ENCODE measurements at places on chromosomes 12 and 14.
A peak's percentile ranks its signal among the peaks of the same experiment; 100 is the strongest.

GRCh38 chr12:11656550-11656949 lies 7.1 kb downstream of the ETV6 start:
- DNase-seq = no peak

DNA sequence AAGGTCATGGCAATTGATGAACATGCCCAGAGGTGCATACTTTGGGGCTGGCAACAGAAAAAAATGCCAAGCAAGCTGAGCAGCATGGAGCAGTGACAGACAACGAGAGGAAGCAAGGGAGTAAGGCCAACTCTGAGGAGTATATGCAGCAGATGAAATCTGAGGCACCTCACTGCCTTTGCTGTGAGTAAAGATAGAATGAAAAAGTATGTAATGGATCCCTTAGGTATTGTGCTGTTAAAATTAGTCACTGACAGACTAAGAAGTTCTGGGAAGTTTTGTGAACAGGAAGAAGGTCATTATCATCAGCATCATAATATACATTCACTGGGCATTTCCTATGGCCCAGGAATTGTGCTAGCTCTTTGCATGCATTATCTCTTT lies 269.9 kb downstream of the DUSP6 start:
- DNase-seq = peak; percentile 52

GRCh38 chr12:80293759-80294158 lies 150.3 kb upstream of the PTPRQ start:
- DNase-seq = no peak

DNA sequence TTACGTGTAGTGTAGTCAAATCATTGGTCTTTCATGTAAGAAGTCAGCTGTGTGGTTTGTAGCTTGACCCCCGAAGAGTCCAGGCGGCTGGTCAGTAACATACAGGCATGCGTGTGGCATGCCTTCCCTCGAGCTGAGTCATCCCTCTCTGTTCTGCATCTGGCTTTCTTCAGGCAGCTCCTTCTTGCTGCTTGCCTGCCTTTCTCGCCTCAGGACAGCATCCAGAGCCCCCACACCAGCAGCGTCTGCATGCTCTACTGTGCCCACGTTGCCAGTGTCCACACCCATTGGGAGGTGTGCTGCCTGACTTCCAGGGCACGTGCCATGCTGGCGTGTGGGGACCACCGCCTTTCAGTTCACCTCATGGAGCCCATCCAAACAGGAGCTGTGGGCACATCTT lies 96.8 kb downstream of the EP400 start:
- DNase-seq = no peak

DNA sequence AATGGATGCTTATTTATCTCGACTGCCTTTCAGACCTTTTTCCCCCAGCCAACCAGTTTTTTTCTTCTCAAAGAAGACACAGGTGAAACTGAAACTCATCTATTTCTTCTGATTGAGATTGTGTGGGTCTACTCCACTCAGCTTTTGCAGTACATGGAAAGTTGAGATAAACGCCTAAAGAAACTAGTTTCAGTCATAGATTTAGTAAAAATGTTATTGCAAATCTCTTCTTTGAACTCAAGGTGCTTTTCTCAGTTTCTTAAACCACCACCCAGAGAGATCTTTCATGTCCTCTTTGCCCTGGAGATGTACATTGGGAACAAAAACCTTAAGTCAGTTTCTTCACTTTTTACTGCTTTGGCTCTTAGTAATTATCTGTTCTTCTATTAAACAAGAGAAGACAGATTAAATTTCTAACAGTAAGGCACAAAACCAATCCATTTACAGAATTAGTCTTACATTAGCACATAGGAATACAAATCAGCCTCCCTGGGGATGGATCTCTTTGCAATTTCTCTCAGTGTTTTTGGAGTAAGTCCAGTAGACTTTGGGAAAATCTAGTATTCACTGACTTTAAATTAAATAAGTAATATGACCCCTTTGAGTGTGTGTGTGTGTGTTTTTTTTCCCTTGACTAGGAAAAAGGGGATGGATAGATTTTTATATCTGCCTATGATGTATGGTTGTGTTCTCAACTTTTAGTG lies 11.6 kb downstream of the FBXW8 start:
- DNase-seq = peak; percentile 62

GRCh38 chr14:104797115-104798044 lies 1.8 kb upstream of the AKT1 start:
- no peak for DNase-seq

GRCh38 chr12:73445658-73446324 lies 1091.8 kb upstream of the ATXN7L3B start:
- DNase-seq = no peak

GRCh38 chr12:47755655-47756562 lies 2.8 kb downstream of the RAPGEF3 start:
- DNase-seq = no peak

GRCh38 chr14:53306267-53306721 lies 153.2 kb upstream of the DDHD1 start:
- peak; percentile 48 for DNase-seq

DNA sequence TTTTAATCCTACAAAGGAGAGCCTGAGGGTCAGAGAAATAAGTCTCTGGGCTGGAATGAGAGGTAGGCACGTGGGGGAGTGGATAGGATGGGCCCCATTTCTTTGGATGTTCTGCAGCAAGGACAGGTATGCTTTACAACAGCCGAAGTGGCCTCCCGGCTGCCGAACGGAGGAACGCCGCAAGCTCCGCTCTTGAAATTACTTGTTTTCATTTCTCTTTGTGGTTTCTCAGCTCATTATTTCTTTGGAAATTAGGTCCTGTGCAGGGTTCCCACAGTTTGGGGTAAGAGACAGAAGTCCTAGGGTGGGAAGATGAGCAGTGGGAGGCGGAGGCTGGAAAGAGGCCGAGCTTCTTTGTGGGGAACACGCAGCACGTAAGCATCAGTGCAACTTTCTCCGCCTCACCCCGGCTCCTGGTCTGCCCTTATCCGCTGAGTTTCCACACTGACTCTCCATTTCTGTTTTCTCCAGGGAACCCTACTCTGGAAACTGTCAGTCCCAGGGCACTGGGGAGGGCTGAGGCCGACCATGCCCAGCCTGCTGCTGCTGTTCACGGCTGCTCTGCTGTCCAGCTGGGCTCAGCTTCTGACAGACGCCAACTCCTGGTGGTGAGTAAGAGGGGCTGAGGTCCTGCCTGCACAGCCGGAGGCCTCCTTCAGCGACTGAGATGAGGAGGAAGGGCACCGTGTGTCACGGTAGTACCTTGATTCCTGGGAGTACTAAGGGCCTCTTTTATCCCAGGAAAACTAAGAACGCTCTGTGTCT lies 2.0 kb downstream of the WNT5B start:
- no peak for DNase-seq

DNA sequence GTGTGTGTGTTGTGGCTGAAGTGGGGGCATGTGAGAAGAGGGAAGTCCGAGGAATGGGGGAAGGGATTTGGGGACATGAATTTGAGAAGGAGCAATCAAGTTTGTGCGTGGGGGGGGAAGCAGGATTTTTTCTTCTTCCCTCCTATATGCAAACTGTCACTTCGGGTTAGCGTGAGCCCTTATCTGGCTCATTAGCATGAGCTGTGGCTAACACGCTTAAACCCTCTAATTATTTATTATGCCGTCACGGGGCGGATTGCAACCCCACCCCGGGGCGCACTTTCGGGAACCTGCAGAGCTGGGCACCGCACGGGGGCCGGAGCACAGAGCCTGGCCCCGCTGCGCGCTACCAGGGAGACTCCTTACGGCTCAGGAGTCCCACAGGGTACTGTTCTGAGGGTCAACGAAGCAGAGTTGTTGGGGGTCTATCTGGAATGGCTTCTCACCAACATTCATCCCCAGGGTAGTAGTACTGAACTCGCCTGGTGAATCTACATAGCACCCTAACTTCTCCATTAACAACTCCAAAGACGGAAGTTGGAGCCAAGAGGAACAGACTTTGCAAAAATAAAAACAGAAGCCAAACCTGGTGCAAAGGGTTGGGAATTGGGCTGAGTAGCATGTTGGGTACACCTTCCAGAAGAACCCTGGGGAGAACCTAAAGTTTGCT lies 6.4 kb upstream of the ASCL1 start:
- DNase-seq = no peak

DNA sequence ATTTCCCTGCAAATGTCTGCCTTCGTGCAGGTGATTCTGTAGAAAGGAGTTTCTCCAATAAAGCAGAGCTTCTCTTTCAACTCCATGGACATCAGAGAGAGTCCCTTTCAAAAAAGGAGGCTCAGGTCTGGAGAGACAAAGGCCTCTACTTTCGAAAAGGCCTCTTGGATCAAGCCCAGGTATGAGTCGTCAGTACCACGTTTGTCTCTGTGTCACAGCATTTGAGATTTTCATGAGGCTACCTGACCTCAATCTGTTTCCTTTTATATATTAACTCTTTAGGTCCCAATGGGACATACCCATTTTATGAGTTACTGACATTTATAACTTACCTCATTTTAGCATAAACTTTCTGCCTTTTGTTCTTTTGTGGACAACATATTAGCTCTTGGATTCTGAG lies 290.8 kb downstream of the RPAP3 start:
- no peak for DNase-seq

GRCh38 chr12:32714772-32715171 lies 35.7 kb downstream of the DNM1L start:
- DNase-seq = no peak

DNA sequence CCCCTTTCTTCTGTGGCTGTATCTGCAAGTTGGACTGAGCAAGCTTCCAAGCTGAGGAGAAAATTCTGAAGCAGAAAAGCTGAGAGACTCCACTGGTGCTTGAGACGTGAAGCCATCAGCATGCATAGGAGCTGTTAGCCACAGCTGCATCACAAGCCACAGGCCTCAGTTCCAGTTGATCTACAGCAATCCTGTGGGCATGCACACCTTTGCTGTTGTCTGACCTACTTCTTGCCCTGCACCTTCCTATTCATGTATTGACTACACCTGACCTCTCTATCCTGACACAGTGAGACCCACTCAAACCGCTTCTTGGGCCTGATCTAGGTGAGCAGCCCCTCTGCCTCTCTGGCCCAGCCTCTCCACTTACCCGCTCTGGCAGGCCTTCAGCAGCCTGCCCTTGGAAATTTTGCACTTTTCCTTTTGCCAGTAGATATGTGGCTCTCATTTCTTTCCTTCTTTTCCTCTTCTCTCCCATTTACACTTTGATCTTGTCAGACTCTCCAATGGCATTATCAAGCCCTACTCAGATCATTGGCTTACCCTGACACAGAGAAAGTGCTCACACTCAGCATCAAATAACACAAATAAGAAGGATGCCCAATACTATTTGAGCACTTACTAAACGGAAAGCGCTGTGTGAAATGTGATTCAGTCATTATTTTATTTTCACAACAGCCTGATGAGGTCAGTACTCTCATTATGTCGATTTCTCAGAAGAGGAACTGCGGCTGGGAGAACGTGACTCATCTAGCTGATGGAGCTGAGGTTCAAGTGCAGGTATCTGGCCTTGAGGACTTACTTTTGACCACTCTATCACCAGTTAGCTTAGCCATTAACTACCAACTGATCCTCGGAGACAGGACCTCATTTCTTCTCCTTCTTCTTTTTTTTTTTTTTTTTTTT lies 21.9 kb upstream of the PTGR2 start:
- DNase-seq = peak; percentile 74

DNA sequence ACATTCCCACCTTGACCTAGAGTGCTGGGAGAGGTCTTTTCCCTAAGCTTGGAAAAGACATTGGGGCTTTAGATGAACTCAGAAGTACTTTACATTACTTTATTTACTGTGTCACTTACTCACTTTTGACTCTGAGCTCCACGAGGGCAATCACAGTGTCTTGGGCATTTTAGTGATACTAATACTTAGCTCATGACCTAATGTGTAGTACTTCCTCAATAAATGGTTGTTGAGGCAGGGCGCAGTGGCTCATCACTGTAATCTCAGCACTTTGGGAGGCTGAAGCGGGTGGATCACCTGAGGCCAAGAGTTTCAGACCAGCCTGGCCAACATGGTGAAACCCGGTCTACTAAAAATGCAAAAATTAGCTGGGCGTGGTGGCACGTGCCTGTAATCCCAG lies 19.8 kb upstream of the SNAPC1 start:
- DNase-seq = no peak

GRCh38 chr14:63383776-63384367 lies 65.1 kb upstream of the GPHB5 start:
- DNase-seq = no peak

GRCh38 chr14:37779480-37779879 lies 184.1 kb downstream of the TTC6 start:
- DNase-seq = no peak

DNA sequence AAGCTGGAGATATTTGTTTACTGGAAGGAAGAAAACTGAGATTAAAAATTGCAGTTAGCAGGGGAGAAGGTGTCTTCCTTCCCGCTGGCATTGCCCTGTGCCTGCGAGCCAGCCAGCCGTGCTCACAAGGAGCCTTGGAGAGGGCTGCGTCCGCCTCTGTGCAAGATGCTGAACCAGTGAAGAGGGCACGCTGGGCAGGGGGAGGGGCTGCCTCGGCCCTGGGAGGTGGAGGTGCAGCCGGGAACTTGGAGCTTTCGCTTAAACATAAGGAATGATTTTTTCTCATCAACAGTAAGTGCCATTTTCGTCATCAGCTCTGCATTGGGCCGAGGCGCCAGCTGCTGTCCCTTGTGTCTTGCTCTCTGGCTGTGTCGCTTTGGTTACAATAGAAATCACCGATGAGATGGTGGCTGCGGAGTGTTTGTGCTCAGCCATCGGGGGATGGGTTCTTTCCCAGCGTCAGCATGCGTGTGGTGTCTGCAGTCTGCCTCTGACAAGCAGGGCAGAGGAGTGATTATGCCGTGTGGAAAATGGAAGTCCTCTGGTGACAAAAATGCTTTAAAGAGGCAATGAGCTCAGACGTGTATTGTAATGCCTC lies 97.3 kb downstream of the ESR2 start:
- peak; percentile 13 for DNase-seq

DNA sequence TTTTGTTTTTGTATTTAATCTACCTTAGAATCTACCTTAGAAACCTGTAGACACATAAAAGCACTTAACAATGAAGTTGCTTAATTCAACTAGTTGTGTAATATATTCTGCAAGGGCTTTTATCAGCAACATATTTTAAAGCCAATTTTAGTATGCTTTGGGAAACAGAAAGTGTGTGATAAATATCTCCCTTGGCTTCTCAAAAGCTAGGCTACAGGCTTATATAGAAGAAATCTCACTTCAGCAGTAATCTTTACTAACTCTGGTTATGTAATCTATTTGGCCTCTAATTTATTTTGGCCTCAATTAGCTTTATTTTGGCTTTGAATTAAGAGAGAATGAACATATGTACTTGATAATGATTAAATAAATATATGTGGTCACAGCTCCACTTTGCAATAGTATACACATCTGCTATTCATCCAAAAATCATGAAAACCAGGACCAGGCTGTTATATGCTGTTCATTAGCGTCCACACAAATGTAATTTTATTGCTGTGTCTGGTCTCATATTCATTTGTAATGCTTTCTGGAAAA lies 37.2 kb downstream of the LRP6 start:
- no peak for DNase-seq

- no peak for DNase-seq
Measured at GRCh38 chr14:51681411-51681810, 29.7 kb downstream of the FRMD6 start.

- DNase-seq = no peak
Measured at GRCh38 chr12:1324910-1325309, 269.5 kb downstream of the FBXL14 start.

All from stromal cell of bone marrow (primary cell).